KBM-7 (cell line): ENCODE measurements at places on chromosomes 11 and 22.

- DNase-seq = peak; percentile 38
These were observed 345.4 kb upstream of the KIRREL3 start for GRCh38 chr11:127345819-127346459.

GRCh38 chr11:128893578-128894285 lies 2.6 kb downstream of the KCNJ5 start:
- DNase-seq = no peak

GRCh38 chr11:4863876-4864275 lies 14.9 kb upstream of the OR51S1 start:
- no peak for DNase-seq

DNA sequence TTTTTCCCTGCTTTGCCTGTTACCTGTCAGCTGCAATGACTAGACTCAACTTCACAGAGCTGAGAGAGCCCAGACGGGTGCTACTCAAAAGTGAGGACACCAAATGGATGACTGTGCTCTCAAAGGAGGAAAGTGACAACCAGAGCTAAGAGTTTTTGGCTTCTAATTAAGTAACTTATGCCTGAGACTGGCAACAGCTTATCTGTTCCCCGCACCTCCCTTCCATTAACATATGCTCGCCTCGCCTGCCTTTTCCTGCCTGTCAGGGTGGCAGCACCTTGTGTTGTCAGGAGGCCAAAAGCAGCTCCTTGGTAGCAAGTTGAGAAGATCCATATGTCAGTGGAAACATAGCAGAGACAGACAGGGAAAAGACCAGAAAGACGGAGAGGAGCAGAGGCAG lies 573.9 kb upstream of the KIRREL3 start:
- DNase-seq = no peak

DNA sequence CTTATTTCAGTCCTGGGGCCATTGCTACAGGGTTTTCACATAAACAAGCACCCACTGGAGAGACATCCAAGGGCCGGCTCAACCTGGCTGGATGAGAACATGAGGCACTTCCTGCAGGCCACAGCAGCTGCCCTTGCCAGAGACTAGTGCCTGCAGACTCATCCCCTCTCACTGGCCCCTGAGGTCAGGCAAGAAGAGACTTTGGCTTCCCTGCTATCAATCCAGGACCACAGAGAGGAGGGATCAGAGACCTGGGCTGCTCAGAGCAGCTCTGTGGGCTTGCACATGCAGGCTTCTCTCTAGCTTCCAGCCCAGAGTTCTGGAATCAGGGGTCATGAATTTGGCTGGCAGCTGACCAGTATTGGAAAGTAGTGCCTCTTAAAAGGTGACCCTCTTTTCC lies 79.5 kb downstream of the CABIN1 start:
- no peak for DNase-seq

DNA sequence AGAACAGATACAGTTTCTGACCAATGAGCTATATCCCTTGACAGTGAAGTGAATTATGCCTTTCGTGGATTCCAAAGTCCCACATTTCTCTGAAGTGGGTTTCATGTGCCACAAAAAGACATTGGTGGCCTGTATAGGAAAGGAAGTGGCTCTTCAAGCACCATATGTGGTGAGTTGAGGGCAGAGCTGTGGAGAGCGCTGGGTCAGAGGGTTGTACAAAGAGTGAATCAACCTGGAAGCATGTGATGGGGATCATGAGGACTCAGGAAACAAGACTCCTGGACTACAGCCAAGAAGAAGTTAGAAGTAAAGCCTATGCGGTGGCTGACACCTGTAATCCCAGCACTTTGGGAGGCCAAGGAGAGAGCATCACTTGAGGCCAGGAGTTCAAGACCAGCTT lies 579 bp upstream of the SLC5A4 start:
- no peak for DNase-seq

DNA sequence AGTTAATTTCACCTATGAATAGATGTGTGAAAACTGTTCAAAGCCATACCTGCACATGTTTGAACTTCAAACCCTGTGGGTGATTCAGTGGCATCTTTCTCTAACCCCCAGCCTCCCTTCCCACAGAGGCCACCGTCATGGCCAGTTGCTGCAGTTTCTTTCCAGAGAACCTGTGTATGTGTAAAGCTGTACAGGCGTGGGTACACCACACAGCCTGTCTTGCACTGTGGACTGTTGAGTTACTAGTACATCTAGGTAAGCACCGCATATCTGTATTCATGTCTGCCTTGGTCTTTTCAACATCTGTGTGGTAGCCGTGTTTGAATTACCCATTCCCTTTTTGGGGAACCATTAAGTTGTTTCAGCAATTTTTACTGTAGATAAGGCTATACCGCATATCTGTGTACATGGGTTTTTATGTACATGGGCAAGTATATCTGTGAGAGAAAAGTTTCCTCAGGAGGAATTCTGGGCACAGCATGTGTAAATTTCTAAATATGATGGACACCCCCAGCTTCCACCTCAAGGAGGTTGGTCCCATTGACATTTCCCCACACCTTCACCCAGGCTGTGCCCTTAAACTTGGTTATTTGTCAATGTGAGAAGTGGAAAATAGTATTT lies 13.9 kb downstream of the NEAT1 start:
- peak; percentile 42 for DNase-seq

- no peak for DNase-seq
These were observed 16.3 kb downstream of the GVQW3 start for GRCh38 chr11:76397383-76397782.
